ENCODE measurements at places on chromosomes 2 and 18. TPM values are rescaled to one million over a fixed set of nuclear protein-coding genes. Genes with fewer than 3 reads are reported as not detected.

The RNF103 gene
- 11.9 TPM for total RNA-seq

The SRD5A2 gene
- not detected for total RNA-seq

The CNGA3 gene
- total RNA-seq: not detected

The FIGN gene
- not detected for total RNA-seq

The SNED1 gene
- total RNA-seq: 0.34 TPM

The IL1F10 gene
- not detected for total RNA-seq

The PLEKHH2 gene
- 2.4 TPM for total RNA-seq

The OTOS gene
- not detected for total RNA-seq

The TTN gene
- total RNA-seq: 4.3 TPM

The POTEC gene
- not detected for total RNA-seq

The CDH2 gene
- 0.23 TPM for total RNA-seq

The PRSS56 gene
- total RNA-seq: not detected

The LRPPRC gene
- 180 TPM for total RNA-seq

The CAPN10 gene
- 28.9 TPM for total RNA-seq

The CRYGB gene
- not detected for total RNA-seq

The TMEFF2 gene
- not detected for total RNA-seq

The DSG1 gene
- not detected for total RNA-seq

The CD28 gene
- total RNA-seq: 191 TPM

The ERMN gene
- total RNA-seq: 1.6 TPM

The CAPN13 gene
- not detected for total RNA-seq

The SP140 gene
- total RNA-seq: 75.8 TPM

The TEX44 gene
- total RNA-seq: not detected

The PLCL1 gene
- total RNA-seq: 1.3 TPM

The CCDC74B gene
- 1.7 TPM for total RNA-seq

The CCDC141 gene
- 6.1 TPM for total RNA-seq

The C1QL2 gene
- total RNA-seq: not detected

The MC5R gene
- total RNA-seq: not detected

The UGT1A5 gene
- not detected for total RNA-seq

The CERS6 gene
- 11.0 TPM for total RNA-seq

The IL36G gene
- total RNA-seq: not detected

The TMEM178A gene
- total RNA-seq: 0.86 TPM

The MPP4 gene
- total RNA-seq: not detected

The MAPK4 gene
- total RNA-seq: not detected

The TDRD15 gene
- total RNA-seq: not detected

The LRP1B gene
- total RNA-seq: not detected

The CXCR4 gene
- total RNA-seq: 104 TPM

The ACADL gene
- total RNA-seq: not detected

The ASPRV1 gene
- total RNA-seq: 1.5 TPM

The NRP2 gene
- 0.59 TPM for total RNA-seq

The ANKRD30B gene
- total RNA-seq: not detected

The SNORC gene
- total RNA-seq: 1.3 TPM

The GPC1 gene
- total RNA-seq: 5.5 TPM

The LAMA1 gene
- not detected for total RNA-seq

The GRB14 gene
- total RNA-seq: not detected

The B4GALT6 gene
- 0.64 TPM for total RNA-seq

The FAM161A gene
- 11.0 TPM for total RNA-seq

The UGT1A1 gene
- not detected for total RNA-seq

The WNT6 gene
- total RNA-seq: not detected

The CXCR1 gene
- total RNA-seq: not detected

The DPY30 gene
- 63.1 TPM for total RNA-seq

The BMP10 gene
- not detected for total RNA-seq

The ABHD1 gene
- 0.43 TPM for total RNA-seq

The VWC2L gene
- not detected for total RNA-seq

The DCC gene
- total RNA-seq: not detected

The ADGRF3 gene
- 7.5 TPM for total RNA-seq

The NMUR1 gene
- not detected for total RNA-seq

The R3HDM1 gene
- 59.6 TPM for total RNA-seq

The MSGN1 gene
- total RNA-seq: not detected

The FAP gene
- total RNA-seq: 0.50 TPM
